ENCODE measurements at places on chromosomes 7 and 10. TPM values are rescaled to one million over a fixed set of nuclear protein-coding genes. Genes with fewer than 3 reads are reported as not detected.

DNA sequence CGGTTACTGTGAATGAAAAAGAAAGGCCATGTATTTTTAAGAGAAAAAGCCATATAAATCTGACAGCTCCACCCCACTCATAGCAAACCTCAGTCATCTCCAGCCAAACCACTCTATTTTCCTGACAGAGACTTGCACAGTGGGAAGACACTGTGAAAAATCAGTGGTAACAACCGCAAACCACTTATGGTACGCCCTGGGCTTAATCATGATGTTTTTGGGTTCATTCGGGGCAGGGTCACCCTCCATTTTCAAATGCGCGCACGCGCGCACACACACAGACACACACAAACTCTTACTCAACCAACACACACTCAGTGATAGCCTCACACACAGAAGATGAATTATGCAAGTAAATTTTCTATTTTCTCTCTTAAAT lies 82.1 kb upstream of the HPS1 start:
- DNase-seq = no peak

GRCh38 chr10:111138544-111138943 lies 61.7 kb downstream of the ADRA2A start:
- no peak for DNase-seq

DNA sequence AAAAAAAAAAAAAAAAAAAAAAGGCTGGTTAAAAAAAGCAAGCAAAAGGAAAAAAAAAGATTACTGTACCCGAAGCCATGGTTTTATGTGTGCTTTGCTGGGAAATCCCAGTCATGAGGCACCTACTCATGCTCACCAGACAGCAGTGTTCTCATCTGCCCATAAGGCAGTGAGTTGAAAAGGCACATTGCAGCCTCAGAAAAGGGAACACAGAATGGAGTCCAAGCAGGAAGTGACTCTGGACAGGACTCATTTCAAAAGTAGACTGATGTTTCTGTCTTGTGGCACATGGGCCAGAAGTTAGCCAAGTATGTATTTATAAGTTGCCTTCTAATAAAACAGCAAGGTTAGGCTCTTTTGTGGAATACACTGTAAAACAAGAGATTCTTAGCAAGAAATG lies 40.2 kb downstream of the PDSS1 start:
- DNase-seq = no peak

DNA sequence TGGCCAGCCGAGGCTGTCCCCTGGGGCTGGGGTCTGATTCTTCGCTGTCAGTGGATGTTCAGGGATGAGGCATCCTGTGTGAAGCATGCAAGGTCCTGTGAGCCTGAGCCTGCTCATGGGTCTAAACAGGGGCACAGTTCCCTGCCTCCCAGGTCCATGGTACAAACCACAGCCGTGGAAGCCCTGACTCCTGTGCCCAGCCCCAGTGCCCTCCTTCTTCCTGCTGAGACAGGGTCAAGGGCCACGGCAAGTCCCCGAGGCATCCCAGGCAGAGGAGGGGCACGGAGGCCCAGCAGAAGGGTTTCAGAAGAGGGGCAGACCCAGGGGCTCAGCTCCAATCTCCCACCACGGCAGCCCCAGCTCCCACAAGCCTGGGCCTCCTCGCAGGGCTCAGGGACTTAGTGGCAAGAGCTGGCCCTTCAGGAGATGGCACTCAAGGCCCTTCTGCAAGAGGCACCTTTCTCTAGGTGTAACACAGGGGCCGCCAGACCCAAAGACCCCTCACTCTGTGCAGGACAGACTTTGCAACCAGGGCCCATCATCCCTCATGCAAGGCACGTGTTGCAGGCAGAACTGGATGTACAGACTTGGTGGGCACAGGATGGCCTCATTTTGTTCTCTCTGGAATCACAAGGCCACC lies 248.8 kb downstream of the TCERG1L start:
- no peak for DNase-seq

DNA sequence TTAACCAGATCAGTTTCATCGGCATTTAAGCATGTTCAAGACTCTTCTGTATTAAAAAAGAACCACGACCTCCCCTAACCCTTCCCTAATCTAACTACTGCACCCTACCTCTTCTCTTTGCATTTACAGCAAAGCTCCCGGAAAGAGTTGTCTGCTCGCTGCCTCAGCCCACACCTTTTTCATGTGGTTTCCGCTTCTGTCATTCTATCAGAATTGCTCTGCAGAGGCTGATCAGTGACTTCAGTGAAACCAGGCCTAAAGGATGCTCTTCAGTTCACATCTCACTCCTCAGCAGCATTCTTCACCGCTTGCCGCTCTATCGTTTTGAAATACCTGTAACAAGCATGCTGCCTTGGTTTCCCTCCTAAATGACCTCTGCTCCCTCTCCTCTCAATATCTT lies 160.9 kb downstream of the SDK1 start:
- DNase-seq = peak; percentile 87

GRCh38 chr10:78045237-78045636 lies 11.6 kb downstream of the RPS24 start:
- no peak for DNase-seq

- peak; percentile 50 for DNase-seq
Measured at GRCh38 chr10:22320591-22321155, at the start of gene BMI1. TSS of gene BMI1 (plus strand) at chr10:22321099. CDS start at chr10:22326450, 5,351 bp downstream.

- no peak for DNase-seq
Measured at GRCh38 chr10:57015595-57016318, 654.7 kb upstream of the ZWINT start.

- no peak for DNase-seq
Measured at GRCh38 chr10:26323219-26323618, 106.6 kb downstream of the GAD2 start.

GRCh38 chr10:59175538-59176240 lies 754 bp upstream of the PHYHIPL start:
- no peak for DNase-seq

DNA sequence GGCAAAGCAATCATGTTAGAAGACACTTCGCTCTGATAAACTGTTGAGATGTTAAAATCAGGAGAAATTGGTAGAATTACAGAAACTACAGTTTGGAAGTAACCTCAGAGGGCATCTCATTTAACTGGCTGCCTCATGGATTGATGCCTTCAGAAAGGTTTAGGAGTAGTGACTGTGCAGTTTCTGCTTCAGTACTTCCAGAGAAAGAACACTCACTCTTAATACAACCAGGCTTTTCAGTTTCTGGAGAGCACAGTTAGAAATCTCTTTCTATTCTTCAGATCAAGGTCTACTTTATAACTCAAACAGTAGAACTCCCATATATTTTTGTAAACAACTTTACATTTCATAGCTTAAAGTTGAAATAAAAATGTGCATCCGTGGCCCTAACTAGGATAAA lies 1358.9 kb upstream of the LRRTM3 start:
- DNase-seq = no peak

GRCh38 chr7:41698726-41699125 lies 4.2 kb downstream of the INHBA start:
- no peak for DNase-seq

DNA sequence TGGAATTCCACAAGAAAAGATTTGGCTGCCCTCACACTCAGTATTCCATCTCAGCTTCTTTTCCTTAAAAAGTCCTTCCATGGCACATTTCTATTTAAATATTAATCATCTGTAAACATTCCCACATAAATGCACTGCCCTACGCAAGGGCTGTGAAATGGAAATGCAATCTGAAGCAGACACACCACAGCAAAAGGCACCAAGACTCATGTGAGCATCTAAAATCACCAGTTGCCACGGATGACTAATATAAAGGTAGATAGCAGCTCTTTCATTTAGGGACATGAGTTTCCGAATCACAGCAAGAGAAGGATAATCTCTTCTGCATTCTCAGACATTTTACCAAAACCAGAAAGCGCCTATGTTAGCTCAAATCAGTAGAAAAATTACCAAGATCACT lies 31.6 kb downstream of the COA1 start:
- no peak for DNase-seq

DNA sequence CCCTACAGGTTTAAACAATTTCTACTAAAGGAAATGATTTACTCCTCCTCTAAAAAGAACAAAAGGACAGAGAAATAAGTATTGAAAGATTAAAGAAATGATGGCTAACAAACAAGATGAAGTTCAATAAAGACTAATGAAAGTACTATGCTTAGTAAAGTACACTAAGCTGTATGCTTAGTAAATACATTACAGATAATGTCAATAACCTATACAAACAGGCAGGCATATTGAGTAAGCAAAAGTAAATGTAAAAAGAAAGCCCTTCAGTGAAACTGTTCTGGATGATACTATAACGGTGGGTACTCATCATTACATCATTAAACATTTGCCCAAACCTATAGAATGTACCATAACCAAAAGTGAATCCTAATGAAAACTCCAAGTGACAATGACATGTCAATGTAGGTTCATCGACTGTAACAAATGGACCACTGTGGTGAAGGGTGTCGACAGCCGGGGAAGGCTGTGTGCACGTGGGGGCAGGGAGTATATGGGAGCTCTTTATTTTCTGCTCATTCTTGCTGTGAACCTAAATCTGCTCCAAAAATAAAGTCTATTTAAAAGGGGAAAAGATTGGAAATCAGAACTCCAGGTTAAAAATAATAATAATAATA lies 34.0 kb downstream of the CYTH3 start:
- no peak for DNase-seq

DNA sequence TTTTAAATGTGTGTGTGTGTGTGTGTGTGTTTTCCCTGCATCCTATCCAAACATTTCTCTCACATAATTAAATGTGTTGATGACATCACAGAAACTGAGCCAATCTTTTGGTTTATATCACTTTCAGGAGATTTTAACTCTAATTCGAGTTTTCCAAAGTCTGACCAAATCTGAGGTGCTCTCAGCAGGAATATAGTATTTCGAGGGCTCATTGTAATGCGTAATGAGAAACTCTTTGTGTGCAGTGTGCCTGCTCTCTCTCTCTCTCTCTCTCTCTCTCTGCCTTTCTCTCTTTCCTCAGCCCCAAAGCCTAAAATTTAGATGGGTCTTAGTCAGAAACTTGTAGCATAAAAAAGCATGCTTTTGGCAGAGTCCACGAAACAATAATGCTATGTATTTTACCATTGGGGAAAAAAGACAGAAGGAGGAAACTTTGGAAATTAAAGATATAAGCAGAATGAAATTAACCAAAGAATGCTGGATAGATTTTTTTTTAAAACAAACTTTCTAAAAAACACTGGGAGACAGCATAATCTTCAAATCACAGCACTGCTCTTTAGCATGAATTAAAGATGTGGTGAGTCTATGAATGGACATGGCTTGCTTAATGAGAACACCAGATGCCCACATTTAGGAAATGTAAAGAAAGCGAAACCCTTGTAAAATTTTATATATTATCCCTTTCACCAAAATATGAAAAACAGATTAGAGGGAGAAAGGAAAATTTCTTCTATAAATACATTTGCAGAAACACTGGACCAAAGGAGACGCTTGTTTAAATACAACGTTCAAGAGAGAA lies 206.8 kb upstream of the HABP2 start:
- DNase-seq = no peak

DNA sequence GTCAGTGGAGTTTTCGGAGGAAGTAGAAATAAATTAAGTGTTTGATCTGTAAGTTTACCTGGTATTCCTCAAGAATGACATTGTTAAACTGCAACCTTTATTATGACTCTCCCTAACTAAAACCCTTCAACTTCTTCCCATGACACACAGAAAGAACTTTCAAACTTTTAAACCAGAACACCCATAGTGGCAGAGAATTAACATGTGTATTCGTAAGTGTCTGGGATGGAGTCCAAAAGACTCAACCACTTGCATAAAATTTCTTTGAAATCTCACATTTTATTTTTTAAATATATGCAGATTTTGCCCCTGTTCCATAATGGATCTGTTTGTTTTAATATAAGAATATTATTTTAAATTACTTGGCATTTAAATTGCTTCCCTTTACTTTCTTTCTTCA lies 54.6 kb upstream of the PLXNA4 start:
- no peak for DNase-seq

GRCh38 chr10:33660329-33660728 lies 325.9 kb upstream of the NRP1 start:
- no peak for DNase-seq

- DNase-seq = no peak
Measured at GRCh38 chr10:105611244-105611798, 970.2 kb downstream of the SORCS3 start.

DNA sequence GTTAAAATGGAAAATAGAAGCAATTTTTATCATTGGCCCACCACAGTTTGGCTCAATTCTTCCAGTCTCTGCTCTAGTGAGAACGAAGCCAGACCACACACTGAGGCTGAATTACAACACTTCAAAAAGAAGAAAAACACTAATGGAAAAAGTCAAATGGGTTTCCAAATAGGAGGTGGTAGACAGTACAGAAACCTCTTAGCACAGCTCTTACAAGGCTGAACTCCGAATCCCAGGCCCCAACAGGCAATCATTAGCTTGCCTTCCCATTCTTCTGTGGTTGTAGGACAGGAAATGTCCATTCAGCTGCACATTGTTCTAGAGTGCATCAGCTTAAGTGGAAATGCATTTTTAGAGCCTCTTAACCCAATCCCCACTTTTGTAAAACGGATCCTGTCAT lies 115.1 kb upstream of the MEOX2 start:
- no peak for DNase-seq

DNA sequence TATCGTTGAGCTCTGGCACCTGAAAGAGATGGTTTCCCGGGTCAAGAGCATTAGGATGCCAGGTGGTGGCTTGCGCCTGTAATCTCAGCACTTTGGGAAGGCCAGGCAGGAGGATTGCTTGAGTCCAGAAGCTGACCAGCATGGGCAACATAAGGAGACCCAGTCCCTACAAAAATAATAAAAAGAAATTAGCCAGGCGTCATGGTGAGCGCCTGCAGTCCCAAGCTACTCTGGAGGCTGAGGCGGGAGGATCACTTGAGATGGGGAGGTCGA lies 6.1 kb upstream of the KCP start:
- no peak for DNase-seq

The MYO3A gene
- not detected for total RNA-seq

The SPDYE6 gene
- not detected for total RNA-seq

The RASSF4 gene
- 2.8 TPM for total RNA-seq

The GFRA1 gene
- not detected for total RNA-seq

The WNT16 gene
- 0.09 TPM for total RNA-seq

The STYXL1 gene
- total RNA-seq = 40.7 TPM

The EBLN1 gene
- not detected for total RNA-seq

The FOXP2 gene
- not detected for total RNA-seq

The GBX1 gene
- not detected for total RNA-seq

The FASTK gene
- 83.1 TPM for total RNA-seq

The TMEM229A gene
- not detected for total RNA-seq

The SPAM1 gene
- not detected for total RNA-seq

All from CD8-positive, alpha-beta memory T cell (primary cell).